ENCODE measurements at places on chromosomes 6 and 20.

- no peak for DNase-seq
Measured at GRCh38 chr20:888057-888456, 28.1 kb downstream of the ANGPT4 start.

DNA sequence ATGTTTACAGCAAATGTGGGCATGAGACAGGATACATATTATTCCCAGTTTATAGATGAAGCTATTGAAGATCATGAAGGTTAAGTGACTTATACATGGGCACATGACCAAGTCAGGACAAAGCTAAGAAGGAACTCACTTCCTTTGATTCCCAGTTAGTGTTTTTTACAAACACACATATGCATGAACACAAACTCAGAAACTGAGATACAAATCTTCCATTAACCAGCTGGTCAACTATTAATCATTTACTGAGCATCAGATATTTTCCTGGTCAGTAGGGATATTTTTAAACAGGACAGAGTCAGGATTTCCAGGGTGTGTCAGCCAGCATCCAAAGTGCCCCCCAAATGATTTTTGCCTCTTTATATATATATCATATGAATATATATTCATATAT lies 222.2 kb downstream of the OGFRL1 start:
- peak; percentile 21 for DNase-seq

GRCh38 chr20:366041-366718 lies 14.4 kb upstream of the TRIB3 start:
- DNase-seq, result no peak

DNA sequence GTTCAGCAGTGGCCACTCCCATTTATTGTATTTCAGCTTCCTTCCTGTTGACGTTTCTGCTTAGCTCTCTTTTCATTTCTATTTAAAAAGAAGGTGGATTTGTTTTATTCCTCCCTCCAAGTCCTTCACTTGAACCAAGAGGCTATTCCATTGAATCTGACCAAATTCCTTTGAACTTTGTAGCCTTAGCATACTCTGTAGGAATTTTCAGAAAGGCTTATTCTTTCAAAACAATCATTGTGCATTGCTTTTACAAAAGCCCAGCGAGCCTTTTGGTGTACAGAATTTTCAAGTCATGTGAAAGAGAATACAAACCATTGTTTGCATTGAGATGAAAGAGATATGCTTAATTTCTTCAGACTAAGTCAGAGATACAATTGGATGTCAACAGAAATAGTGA lies 151.0 kb upstream of the INSM1 start:
- no peak for DNase-seq

DNA sequence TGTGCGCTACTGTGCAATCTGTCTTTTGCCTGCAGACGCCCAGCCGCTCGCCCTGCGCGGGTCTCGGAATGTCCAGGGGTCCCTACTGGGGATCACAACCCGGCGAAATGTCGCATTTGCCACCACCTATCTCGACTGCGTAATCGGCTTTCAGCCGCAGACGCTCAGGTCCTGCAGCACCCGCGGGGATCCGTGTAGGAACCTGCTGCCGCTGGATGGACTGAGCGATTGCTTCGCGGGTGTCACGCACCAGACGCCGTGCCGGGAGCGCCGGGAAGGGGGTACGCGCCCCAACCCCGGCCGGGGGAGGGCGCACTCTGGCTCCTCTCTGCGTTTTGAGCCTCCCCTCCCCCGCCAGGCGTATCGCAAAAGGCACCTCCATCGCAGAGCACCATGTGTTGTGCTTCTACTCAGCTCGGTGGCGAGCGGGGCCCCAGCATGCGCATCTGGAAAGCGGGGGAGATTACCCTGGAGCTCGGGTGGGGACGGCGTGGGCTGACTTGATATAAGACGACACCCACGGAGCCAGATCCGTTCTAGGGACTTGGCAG lies 747 bp upstream of the PTPRA start:
- no peak for DNase-seq

- DNase-seq, result no peak
Measured at GRCh38 chr6:161891542-161891941, 617.7 kb upstream of the AGPAT4 start.

- DNase-seq, result no peak
Measured at GRCh38 chr6:67639161-67639560, 995.9 kb upstream of the ADGRB3 start.

- no peak for DNase-seq
Measured at GRCh38 chr6:84119277-84119676, 85.7 kb downstream of the MRAP2 start.

GRCh38 chr6:69957985-69958559 lies 91.7 kb downstream of the COL19A1 start:
- DNase-seq, result no peak

Data from kidney capillary endothelial cell (primary cell).